AG04450 (cell line): ENCODE measurements at places on chromosomes 6 and 20.
A peak's percentile ranks its signal among the peaks of the same experiment; 100 is the strongest.

- DNase-seq = peak; percentile 89
Observed at GRCh38 chr6:52517502-52518278, 59.2 kb downstream of the TRAM2 start.

DNA sequence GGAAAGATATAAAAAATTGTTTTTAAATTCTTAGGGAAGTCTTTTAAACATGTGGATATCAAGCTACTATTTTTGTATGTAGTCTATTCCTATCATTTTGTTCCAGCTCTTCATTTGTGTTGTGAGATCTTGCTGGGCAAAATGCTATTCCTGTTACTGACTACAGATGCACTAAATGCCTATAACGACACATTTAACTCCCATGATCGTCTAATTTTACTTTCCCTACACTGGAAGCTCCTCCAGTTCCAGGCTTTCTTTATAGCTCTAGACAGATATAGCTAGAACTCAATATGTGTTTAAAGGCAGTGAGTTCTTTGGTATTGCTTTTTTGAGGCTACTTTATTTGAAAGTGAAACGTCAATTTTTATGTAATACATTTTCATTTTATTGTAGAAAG is 971.5 kb upstream of the CITED2 start:
- no peak for DNase-seq

GRCh38 chr6:91185072-91185471 is 598.2 kb upstream of the MAP3K7 start:
- no peak for DNase-seq

GRCh38 chr6:112061605-112062004 is 7.7 kb downstream of the CCN6 start:
- no peak for DNase-seq

GRCh38 chr6:31758281-31758680 is 4.2 kb upstream of the SAPCD1 start:
- no peak for DNase-seq

DNA sequence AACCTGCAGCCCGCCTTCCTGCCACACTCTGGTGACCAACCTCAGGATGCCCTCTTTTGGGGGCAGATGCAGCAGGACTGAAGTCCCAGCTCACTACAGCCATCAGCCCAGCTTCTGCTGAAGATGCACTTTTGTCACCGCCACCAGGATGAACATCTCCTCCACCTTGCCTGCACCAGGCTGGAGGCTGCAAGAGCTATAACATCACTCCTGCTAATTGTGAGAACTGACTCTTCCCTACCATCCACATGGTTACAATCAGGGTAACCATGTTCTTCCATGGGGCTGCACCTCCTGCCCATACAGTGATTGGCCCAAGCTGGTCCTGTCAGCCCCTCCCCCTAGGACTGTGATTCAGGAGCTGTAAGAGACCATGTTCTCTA is 2.0 kb upstream of the ACTL10 start:
- DNase-seq = no peak

- DNase-seq = no peak
Observed at GRCh38 chr6:124994648-124995047, 32.4 kb downstream of the RNF217 start.
